ENCODE measurements at places on chromosomes 2 and 18. TPM values are rescaled to one million over a fixed set of nuclear protein-coding genes. Genes with fewer than 3 reads are reported as not detected.

GRCh38 chr2:210553373-210553772 lies 3.0 kb upstream of the CPS1 start:
- no peak for DNase-seq

DNA sequence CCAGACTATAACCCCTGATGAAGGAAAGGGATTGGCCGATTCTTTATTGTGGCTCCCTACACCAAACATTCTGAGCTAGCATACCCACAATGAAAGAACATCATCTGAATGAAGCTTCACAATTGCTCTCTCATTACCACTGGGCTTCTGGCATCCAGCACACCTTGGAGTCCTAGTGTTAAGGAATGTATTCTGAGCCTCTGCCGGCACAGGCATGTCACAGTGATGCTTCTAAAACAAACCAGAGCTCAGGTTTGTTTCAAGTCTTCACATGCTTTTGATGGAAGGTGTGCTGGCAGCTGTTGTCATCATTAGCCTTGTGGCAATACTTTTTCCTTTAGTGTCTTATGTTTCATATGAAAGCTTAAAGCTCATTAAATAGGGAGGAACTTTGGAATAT lies 76.3 kb upstream of the RBBP8 start:
- no peak for DNase-seq

DNA sequence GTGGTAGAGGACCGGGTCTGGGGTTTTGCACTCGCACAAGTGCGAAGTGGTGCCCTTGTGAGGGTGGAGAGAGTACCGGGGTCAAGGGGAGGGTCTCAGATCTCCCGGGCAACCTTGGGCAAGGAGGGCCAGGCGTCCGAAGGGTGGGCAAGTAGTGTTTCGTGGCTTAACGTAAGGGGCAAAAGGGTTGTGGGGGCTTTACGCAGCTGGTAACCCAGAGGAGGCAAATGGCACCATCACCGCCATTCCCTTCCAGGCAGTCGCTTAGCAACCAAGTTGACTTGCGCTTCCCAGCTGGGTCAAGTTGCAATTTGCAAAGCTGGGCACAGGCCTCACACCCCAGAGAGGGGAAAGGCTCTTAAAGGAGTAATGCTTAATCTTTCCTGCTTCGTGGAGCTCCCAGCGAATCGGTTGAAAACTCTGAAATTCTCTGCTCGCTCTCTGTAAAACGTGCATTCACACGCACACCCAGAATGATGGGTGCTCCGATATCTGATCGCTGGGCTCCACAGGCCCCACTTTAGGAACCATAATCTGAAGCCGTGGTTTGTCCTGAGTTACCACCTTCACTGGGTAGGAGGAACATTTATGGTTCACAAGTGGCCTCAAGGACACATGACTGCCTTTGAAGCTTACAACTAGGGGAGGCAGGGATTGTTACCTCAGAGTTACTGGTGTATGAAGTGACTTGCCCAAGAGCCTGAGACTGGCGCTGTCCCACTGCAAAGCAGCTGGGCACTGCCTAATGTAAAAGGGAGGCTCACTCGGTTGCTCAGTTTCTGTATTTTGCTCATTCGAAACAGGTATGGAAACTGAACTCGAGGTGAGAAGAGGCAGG lies 127.9 kb downstream of the UXS1 start:
- no peak for DNase-seq

GRCh38 chr2:238846628-238847418 lies 1.1 kb upstream of the TWIST2 start:
- no peak for DNase-seq

- DNase-seq, result no peak
Measured at GRCh38 chr2:60527762-60528161, 25.7 kb downstream of the BCL11A start.

- peak; percentile 67 for DNase-seq
Measured at GRCh38 chr18:24488824-24489493, 28.5 kb downstream of the HRH4 start.

DNA sequence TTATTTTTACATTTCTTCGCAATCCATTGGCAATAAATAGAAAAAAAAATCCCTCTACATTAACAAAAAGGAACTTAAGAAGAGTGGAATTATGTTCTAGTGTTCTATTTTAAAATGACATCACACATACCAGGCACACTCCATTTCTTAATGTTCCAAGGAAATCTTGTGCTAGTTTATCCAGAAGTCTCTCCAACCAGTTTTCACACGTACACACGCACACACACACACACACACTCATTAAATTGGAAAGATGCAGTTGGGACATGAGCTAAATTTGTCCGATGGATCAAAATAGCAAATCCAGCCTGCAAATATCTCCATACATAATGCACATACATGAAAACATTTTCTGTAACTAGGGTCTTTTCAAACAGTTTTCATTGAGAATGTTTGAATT lies 78.3 kb downstream of the KCNJ3 start:
- no peak for DNase-seq

- no peak for DNase-seq
Measured at GRCh38 chr2:49189512-49190225, 35.4 kb upstream of the FSHR start.

DNA sequence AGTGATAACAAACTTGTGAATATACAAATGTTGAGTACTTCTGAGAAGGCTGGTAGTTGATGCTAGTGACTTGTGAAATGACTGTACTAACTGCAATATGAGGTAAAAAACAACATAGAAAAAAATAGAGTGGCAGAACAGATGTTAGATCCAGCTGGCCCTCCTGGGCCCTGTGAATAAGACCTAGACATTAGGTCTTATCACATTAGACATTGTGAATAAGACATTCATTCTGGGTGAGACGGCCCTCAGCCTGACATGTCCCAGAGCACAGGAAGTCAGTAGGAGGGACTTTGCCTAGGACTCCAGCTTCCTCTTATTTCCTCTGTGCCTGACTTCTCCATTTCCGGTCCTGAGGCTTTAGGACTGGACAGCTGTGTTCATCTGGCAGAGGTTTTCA lies 22.9 kb downstream of the DOK1 start:
- DNase-seq, result no peak

DNA sequence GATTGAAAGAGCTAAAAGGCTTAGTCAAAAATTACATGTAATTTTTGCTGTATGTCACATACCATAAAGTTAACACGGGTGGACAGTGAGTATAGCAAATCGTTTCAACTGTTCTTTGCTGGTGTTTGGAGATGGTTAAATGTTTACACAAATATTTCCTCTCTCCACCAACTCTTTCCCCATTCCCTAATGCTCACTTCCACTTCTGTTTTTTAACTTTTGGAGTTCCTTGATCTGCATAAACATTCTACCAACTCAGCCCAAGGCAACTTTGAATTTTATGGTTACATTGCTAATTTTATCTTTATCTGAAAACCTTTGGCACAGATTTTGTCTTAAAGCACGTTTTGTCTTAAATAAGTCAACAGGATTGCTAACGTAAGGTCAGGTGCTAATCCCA lies 1.9 kb upstream of the SPOPL start:
- DNase-seq, result no peak

DNA sequence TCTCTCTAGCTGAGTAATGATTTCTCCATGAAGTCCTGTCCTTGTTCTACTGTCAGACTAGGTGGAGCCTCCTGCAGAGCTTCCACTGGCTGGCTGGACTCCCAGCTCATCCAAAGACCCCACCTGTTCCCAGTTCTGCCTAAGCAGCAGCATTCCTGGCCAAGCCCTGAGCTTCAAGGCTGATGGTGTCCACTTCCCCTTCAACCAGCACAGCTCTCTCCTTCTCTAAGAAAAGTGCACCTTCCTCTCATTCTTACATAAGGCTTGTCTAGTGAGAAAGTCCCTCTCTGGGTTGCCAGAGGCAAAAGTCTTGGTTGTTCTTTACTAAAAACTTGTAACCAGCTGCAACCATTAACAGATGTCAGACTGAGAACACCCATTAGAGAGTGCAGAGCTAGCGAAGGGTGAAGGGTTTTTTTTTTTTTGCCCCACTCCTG lies 58.9 kb downstream of the CXCR4 start:
- peak; percentile 59 for DNase-seq

- DNase-seq, result no peak
Measured at GRCh38 chr2:29782549-29783458, 138.6 kb downstream of the ALK start.

GRCh38 chr18:78875016-78875777 lies 104.4 kb upstream of the SALL3 start:
- DNase-seq, result peak; percentile 21

- no peak for DNase-seq
Measured at GRCh38 chr2:207165121-207166038, at the start of gene KLF7. TSS of gene KLF7 (minus strand) at chr2:207165948. CDS start at chr2:207165568, 380 bp downstream.

GRCh38 chr2:8215159-8215863 lies 466.5 kb upstream of the ID2 start:
- DNase-seq, result no peak

DNA sequence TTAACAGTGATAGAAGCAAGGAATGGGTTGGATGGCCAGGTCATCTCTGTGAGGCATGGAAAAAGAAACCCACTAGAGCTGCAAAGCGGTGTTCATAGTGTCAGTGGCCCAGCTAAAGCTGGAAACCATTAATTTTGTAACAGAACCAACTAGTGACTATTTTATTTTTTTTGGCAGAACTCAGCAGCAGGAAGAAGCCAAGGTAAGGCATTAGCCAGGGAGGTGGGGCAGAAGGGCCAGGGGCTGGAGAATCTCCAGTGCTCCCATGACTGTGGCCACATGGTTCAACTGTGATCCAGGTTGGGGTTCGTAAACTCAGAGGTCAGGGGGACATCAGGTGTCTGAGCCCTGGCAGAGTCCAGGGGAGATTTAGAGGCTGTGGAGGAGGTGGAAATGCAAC lies 25.9 kb upstream of the YES1 start:
- no peak for DNase-seq

DNA sequence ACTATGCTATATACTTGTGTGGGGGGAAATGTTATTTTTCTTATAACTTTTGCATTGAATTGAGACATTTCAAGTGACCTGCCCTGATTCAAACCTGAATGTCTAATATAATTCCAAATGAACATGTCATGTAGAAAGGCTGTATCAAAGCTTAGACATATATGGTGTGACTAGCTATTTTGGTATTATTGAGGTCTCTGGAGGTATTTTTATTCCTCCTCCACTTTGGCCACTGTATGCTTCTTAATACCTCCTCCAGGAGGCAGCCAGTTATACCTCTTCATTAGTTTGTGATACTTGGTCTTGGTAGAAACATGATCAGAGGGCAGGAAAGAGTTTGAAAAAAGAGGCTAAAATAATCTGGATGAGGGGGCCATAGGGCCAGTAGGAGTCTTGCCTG lies 217.1 kb downstream of the TCF4 start:
- DNase-seq, result no peak

GRCh38 chr2:231117922-231118613 lies 6.8 kb downstream of the HTR2B start:
- DNase-seq, result no peak

The NDC80 gene
- total RNA-seq, result 115 TPM

The FAHD2B gene
- total RNA-seq, result 39.1 TPM

The NDUFS1 gene
- total RNA-seq, result 110 TPM

The HES6 gene
- 10.9 TPM for total RNA-seq

The TRAF3IP1 gene
- total RNA-seq, result 12.8 TPM

The PKDCC gene
- not detected for total RNA-seq

The TXNL1 gene
- total RNA-seq, result 39.7 TPM

The C2orf81 gene
- total RNA-seq, result 22.5 TPM

The MYOM1 gene
- 2.3 TPM for total RNA-seq

The GAL3ST2 gene
- total RNA-seq, result 1.1 TPM

The SKOR2 gene
- not detected for total RNA-seq

The HTRA2 gene
- 59.4 TPM for total RNA-seq

The PTPRN gene
- total RNA-seq, result not detected

The SOCS6 gene
- not detected for total RNA-seq

The RPL31 gene
- total RNA-seq, result 1,220 TPM

The TRABD2A gene
- total RNA-seq, result 1.8 TPM

The TMEM247 gene
- total RNA-seq, result not detected

The PROKR1 gene
- total RNA-seq, result not detected
